CD4-positive, alpha-beta T cell treated with Interferon alpha-2 for 1 hour (primary cell): ENCODE measurements at places on chromosomes 2 and 18.

DNA sequence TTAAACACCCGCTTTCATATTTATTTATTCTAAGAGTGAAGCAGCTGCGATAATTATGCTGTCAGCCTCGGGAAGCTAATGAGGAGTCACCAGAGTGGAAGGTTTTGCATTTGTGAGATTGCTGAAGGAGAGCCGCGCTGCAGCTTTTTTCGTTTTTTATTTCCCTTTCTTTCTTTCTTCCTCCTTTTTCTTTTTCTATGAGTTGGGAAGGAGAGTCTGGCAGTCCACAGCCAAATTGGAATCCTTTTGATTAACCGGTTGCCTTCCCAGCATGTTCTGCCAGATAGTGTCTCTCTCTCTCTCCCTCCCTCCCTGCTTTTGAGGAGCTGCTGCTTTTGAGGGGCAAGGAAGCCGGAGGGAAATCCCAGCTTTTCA, 82.1 kb downstream of the CDK15 start:
- no peak for DNase-seq

DNA sequence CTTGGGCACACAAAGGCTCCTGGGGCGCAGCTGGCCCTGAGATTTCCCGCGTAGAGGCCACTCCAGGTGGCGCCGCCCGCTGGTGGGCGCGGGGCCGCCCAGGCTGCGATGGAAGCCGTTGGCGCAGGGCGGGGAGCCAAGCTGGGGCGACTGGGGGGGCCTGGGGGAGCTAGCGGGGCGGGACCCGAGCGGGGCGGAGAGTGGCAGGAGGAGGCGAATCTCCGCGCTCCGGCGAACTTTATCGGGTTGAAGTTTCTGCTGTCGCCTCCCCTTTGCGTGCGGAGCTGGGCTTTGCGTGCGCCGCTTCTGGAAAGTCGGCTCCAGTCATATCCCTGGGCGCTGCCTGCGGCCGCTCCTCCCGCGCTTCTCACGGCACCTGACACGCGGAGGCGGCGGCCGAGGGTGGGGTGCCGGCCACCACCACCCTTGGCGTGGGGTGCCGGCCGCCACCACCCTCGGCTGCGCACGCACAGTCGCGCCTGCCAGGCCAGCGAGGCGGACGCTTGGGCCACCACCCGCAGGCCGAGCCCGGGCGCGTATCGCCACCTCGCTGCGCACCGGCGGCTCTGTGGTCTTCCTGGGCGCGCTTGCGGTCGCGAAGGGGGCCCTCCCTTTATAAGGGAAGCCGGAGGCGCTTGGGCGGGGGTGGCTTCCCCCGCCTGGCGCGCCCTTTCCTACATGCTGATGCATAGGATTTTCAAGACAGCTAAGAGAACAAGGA, 919 bp upstream of the CYP1B1 start:
- no peak for DNase-seq

GRCh38 chr18:805008-805754, 6.9 kb downstream of the YES1 start:
- peak; percentile 17 for DNase-seq

DNA sequence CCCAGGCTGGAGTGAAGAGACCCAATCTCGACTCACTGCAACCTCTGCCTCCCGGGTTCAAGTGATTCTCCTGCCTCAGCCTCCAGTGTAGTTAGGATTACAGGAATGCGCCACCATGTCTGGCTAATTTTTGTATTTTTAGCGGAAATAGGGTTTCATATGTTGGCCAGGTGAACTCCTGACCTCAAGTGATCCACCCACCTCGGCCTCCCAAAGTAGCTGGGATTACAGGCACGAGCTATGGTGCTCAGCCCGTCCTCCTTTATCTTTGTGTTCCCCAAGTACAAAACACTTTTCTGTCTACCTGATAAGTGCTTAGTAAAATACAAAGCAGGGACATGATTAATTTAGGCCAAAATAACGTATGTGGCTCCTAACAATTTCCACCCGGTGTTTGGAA, 91.2 kb upstream of the STK17B start:
- DNase-seq = no peak

DNA sequence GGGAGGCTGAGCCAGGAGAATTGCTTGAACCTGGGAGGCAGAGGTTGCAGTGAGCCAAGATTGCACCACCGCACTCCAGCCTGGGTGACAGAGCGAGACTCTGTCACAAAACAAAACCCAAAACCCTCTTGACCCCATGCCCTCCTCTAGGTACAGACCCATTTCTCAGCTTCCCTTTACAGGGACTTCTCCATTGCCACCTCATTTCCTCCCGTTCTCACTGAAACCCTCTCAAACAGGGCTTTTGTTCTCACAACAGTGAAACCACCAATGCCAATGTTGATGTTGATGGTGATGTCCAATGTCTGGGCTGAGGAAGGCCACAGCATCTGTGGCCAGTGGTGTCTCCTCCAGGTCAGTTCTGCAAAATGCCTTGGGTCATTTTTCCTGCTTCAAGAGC, 69.0 kb upstream of the ZCCHC2 start:
- DNase-seq = no peak
